ENCODE measurements at places on chromosomes 2 and 18.

DNA sequence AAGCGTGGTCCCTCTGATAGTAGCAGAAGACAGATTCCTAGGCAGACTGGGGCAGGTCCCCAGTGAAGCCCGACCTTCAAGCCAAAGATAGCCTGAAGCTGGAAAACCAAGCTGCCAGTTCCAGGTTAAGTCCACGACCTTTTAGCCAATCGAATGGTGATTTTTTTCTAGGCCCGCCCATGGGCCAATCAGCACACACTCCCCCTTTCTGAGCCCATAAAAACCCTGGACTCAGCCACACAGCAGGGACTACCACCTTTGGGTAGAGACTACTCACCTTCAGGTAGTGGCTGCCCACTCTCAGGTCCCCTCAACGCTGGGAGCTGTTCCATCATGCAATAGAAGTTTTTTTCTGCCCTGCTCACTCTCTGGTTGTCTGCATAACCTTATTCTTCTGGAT, 14.5 kb upstream of the ADI1 start:
- no peaks in the 10 kb centered on the region for H3K27me3 ChIP-seq
- H3K4me3 ChIP-seq = no peak overlapping the region
- H3K36me3 ChIP-seq = no peaks in the 10 kb centered on the region
- no peak overlapping the region for H3K27ac ChIP-seq

DNA sequence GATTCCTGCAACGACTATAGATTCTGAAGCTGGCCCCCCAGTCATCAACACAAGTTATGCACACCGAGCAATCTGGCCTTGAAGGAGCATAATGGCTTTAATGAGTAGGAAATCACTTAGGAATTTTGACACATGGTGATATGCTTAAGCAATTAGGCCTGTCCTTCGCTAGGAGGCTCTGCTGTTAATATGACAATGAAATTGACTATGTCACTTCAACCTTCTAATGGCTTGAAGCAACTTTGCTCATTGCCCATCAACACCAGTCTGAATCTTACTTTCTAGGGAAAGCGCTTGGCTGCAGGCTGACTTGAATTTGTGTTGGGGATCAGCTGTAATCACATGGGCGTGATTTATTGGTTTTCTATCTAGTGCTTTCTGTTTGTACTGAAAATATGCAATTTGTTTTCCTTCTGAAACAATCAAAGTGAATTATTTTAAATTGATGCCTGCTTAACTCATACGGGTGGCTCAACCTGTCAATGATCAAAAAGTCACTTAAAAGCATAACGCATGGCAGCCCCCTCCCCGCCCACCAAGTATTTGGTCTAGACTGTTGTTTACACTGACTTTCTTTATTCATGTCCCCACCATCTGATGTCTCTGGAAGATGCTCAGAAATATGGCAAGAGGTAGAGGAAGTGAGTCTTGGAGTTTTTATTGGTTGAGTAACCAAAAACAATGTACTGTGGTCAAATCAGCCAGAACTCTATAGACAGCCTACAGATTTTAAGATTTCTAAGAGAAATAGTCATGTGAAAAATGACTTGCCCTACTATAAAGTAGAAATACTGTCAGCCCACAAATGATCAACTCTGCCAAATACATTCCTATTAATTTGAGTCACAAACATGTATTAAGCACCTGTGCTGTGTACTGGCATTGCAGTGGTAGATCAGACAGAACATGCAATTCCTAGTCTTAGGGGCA, 344.9 kb downstream of the RBM43 start:
- H3K27me3 ChIP-seq = peaks cover 8% of the 10 kb centered on the region
- H3K4me1 ChIP-seq = no peaks in the 10 kb centered on the region
- DNase-seq = no peak
- H3K27ac ChIP-seq = no peak overlapping the region
- no peak overlapping the region for H3K4me3 ChIP-seq

GRCh38 chr2:855177-855576, 95.5 kb upstream of the SNTG2 start:
- no peaks in the 10 kb centered on the region for H3K27me3 ChIP-seq
- DNase-seq = no peak
- H3K4me3 ChIP-seq = no peak overlapping the region
- H3K27ac ChIP-seq = peak overlapping the region; percentile 4

DNA sequence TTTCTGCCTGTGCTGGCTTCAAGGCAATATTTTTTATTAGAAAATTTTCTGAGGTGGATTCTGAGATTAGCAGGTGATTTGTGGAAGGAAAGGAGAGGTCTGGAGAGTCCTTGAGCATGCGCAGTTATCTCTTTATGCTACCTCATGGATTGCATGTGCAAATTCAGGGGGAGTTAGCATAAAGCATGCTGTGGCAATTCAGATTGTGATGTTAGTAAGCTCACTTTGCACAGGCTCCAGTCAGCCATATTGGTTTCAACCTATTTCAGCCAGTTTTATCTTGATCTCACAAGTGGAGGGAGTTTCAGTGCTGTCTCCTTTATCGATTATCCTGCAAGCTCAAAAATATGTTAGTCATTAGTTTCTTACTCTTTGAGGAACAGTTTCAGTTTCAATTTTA, 2012.3 kb upstream of the PIK3C3 start:
- DNase-seq = no peak
- H3K27ac ChIP-seq = no peak overlapping the region
- no peaks in the 10 kb centered on the region for H3K27me3 ChIP-seq

DNA sequence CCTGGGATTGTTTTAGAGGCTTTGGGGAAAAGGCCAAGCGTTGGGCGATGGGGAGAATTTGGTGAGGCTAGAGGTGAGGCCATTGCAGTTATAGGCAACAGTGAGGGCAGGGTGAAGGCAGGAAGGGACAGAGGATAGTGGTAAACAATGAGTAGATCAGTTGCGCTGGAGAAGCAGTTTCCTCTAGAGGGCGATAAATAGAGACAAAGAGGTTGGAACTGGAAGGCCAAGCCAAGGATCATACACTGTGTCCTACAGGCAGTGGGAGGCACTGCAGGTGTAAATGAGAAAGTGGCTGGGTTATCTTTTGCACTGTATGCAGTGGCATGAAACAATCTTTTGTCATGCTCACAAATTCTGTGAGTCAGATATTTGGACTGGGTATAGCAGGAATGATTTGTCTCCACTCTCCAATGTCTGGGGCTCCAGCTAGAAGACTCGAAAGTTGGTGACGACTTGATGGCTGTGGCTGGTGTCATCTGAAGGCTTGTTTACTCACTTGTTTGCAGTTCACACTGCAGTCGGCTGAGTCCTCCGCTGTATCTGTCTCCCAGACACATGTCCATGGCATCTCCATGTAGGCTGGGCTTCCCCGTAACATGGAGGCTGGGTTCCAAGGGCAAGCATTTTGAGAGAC, 82.1 kb downstream of the TNP1 start:
- no peaks in the 10 kb centered on the region for H3K4me1 ChIP-seq
- no peak overlapping the region for H3K27ac ChIP-seq
- H3K36me3 ChIP-seq = no peaks in the 10 kb centered on the region
- peak; percentile 12 for DNase-seq
- H3K4me3 ChIP-seq = no peak overlapping the region

DNA sequence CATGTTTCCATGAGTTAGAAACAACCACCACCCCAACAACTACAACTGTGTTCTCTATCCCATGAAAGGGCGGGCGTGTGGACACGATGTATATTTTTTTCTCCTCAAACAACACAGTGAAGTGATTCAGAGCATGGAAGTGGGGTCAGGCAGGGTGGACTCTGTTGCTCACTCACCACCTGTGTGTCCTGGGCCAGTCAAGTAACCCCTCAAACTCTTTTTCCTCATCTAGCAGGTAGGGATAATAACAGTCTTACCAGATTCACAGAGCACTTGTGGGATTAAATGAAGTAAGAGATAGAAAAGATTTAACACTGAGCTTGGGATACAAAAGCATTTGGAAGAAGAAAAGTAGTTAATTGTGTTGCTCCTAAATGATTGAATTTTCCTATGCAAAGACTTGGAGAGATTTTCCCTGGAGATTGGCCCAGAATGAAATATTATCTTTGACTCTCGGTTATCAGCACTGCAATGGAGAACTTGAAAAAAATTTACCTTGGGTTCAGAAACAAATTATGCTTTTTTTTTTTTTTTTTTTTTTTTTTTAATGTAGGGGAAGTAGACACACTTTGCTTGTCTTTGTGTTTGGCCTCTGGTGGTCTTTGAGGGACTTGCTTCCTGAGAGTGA, 161.9 kb upstream of the EPAS1 start:
- H3K4me1 ChIP-seq = no peaks in the 10 kb centered on the region
- no peak overlapping the region for H3K4me3 ChIP-seq
- no peaks in the 10 kb centered on the region for H3K36me3 ChIP-seq
- no peak for DNase-seq

DNA sequence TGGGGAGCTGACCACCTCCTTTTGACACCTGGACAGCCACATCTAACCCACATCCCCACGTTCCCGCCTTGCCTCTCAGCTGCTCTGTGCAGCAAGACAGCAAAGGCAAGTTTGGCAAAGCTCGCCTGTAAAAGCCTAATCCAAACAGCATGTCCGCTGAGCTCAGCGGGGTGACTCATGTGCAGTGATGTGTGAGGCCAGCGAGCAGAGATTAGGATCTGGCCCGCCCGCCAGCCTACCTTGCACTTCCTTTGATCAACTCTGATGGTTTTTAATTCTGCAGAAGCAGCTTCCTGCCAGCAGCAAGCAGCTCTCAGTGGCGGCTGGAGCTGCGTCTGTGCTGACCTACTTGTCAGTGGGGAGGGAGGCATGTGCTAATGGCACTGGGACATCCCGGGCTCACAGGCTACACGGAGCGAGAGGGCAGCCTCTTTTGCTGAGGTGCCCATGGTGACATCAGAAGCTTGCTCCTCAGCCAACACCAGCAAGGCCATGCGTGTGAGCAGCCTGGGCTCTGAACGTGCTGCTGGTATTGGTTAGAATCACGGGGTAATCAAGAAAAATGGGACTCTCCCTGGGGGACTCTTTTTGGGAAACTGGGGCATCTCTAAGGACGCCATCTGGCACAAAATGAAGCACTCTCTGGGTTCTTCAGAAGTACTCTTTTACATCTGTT, 36.0 kb upstream of the EML4 start:
- peaks cover 96% of the 10 kb centered on the region for H3K4me1 ChIP-seq
- peak overlapping the region; percentile 74 for H3K4me3 ChIP-seq
- H3K27me3 ChIP-seq = no peaks in the 10 kb centered on the region
- H3K27ac ChIP-seq = peak overlapping the region; percentile 97
- H3K36me3 ChIP-seq = no peaks in the 10 kb centered on the region

DNA sequence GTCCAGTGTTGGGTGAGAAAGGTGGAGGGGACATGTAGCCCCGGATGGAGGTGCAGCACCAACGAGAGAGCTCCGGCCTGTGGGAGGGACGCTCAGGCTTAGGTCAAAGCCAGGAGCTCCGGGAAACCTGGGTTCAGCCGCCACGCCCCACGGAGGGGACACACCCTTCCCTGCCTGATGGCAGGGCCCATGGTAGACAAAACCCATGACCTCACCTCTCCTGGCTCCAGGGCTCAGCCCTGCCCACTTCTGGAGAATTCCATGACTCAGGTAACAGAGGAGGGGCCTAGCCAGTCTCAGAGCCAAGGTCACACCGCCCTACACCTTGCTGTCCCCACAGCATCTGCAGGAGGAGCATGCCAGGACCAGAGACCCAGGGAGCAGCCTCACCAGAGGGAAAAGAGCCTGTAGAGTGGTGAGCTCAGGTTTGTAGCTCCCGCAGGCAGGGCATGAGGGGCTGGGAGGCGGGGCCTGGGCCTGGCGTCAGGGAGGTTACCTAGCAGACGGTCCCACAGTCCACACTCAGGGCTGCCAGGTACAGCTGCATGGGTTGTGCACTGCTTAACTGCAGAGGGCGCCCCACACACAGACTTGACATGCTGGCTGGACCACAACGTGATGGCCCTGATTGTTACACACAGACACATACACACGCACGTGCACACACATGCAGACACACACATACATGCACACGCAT, 70.8 kb upstream of the SMAD7 start:
- no peak for DNase-seq
- no peak overlapping the region for H3K27ac ChIP-seq
- H3K27me3 ChIP-seq = no peaks in the 10 kb centered on the region
- peaks cover 30% of the 10 kb centered on the region for H3K4me1 ChIP-seq
- no peaks in the 10 kb centered on the region for H3K36me3 ChIP-seq

GRCh38 chr2:124112966-124113365, 87.9 kb downstream of the CNTNAP5 start:
- H3K36me3 ChIP-seq = no peaks in the 10 kb centered on the region
- H3K27ac ChIP-seq = no peak overlapping the region
- H3K4me3 ChIP-seq = no peak overlapping the region
- DNase-seq = no peak
- H3K27me3 ChIP-seq = no peaks in the 10 kb centered on the region

GRCh38 chr2:235981631-235982030, 186.6 kb downstream of the GBX2 start:
- no peak overlapping the region for H3K27ac ChIP-seq
- no peak overlapping the region for H3K4me3 ChIP-seq
- no peaks in the 10 kb centered on the region for H3K4me1 ChIP-seq
- no peak for DNase-seq
- peaks cover 2% of the 10 kb centered on the region for H3K27me3 ChIP-seq

DNA sequence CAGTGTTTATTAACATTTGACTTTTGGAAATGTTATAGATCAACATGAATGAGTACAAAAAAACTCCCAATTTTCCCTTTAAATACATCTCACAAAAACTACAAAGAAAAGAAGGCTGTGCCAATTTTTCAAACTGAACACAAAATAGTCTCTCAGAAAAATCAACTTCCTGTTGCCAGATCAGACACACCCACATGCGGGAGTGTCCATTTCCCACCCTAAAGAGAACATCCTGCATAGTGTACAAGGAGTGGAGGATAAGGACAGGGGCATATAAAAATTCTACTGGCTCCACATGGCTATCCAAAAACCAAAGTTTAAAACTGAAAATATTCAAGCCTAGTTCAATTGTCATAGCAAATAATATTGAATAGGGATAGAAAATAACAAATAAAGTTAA, 165.3 kb downstream of the ATAD2B start:
- H3K27me3 ChIP-seq = no peaks in the 10 kb centered on the region
- DNase-seq = no peak
- H3K36me3 ChIP-seq = peaks cover 36% of the 10 kb centered on the region
- no peak overlapping the region for H3K4me3 ChIP-seq
- H3K27ac ChIP-seq = peak overlapping the region; percentile 63

DNA sequence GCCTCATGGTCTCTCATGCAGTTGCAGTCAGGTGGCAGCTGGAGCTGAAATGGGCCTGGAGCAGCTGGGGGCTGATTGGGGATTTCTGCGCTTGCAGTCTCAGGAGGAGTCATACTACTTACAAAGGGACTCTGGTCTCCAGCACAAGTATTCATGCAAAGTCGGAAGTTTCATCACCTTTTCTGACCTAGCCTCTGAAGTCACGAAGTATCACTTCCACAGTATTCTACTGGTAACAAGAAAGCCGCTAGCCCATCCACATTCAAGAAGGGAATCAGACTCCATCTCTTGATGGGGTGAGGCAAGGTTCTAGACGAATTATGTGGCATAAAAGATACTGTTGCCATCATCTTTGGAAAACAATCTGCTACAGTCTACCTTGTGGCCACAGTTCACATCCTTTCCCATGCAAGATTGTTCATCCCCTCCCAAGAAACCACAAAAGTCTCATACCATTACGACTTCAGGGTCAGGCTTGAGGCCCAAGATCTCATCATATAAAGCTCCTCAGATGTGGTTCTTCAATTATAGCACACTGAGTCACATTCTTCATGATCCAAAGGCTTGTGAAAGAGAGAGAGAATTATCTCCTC, 95.3 kb downstream of the SMC6 start:
- DNase-seq = no peak
- no peaks in the 10 kb centered on the region for H3K27me3 ChIP-seq
- no peak overlapping the region for H3K4me3 ChIP-seq
- H3K4me1 ChIP-seq = no peaks in the 10 kb centered on the region

- H3K27ac ChIP-seq = no peak overlapping the region
- peaks cover 23% of the 10 kb centered on the region for H3K27me3 ChIP-seq
- no peak overlapping the region for H3K4me3 ChIP-seq
- no peaks in the 10 kb centered on the region for H3K4me1 ChIP-seq
- no peak for DNase-seq
These were observed 42.5 kb downstream of the GREB1L start for GRCh38 chr18:21284540-21284939.
